ENCODE measurements at places on chromosomes 16 and 17.

DNA sequence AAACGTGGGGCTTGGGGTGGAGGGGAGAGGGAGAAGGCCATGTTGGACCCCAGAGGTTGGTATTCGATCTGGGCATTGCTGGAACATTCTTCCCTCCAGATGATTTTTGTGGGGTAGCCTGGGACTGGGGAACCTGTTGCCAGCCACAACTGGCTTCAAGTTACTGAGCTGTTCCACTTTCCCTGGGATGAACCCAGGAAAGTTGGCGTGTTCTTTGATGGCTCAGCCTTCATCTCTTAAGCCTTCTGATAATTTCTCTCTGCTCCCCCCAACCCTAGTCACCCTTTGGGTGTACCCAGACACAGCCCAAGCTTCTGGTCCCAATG is 2.1 kb downstream of the TBX21 start:
- peak overlapping the region; percentile 99 for H3K27ac ChIP-seq
- H3K4me3 ChIP-seq = peak overlapping the region; percentile 93
- H3K4me1 ChIP-seq = peaks cover 60% of the 10 kb centered on the region
- H3K36me3 ChIP-seq = peaks cover 40% of the 10 kb centered on the region
- no peaks in the 10 kb centered on the region for H3K27me3 ChIP-seq
- DNase-seq = no peak

GRCh38 chr16:50613281-50613963 is 65.2 kb downstream of the NKD1 start:
- H3K27ac ChIP-seq = no peak overlapping the region
- H3K4me1 ChIP-seq = peaks cover 3% of the 10 kb centered on the region
- H3K27me3 ChIP-seq = no peaks in the 10 kb centered on the region
- no peak overlapping the region for H3K4me3 ChIP-seq
- H3K36me3 ChIP-seq = no peaks in the 10 kb centered on the region

DNA sequence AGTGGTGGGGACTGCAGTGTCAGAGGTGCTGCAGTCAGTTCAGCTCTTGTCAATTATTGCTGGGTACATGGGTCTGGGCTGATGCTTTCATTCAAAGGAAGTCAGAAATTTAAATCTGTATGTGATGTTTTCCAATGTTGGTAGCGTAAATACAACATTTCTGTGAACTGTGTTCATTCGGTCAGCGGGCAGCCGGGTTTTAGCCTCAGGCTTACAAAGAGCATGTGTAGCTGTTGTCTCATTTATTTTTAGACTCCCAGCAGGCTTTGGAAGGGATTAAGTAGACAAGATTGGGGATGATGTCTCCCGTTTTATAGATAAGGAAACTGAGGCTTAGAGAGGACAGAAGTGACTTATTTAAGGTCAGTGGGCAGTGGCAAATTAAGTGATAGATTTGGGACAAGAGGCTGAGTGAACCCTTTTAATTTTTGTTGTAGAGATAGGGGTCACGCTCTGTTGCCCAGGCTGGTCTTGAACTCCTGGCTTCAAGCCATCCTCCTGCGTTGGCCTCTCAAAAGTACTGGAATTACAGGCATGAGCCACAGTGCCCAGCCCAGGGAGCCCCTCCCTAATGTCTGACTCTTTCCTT is 8.1 kb downstream of the AQP8 start:
- H3K4me1 ChIP-seq = peaks cover 2% of the 10 kb centered on the region
- no peak overlapping the region for H3K4me3 ChIP-seq
- DNase-seq = no peak
- no peak overlapping the region for H3K27ac ChIP-seq
- H3K36me3 ChIP-seq = no peaks in the 10 kb centered on the region
- no peaks in the 10 kb centered on the region for H3K27me3 ChIP-seq

- no peaks in the 10 kb centered on the region for H3K27me3 ChIP-seq
- no peak overlapping the region for H3K4me3 ChIP-seq
- no peak for DNase-seq
- peaks cover 40% of the 10 kb centered on the region for H3K4me1 ChIP-seq
- peaks cover 12% of the 10 kb centered on the region for H3K36me3 ChIP-seq
Observed at GRCh38 chr17:82876149-82876548, 36.3 kb upstream of the ZNF750 start.

GRCh38 chr16:53209877-53210276 is 155.1 kb downstream of the CHD9 start:
- H3K36me3 ChIP-seq = peaks cover 4% of the 10 kb centered on the region
- peaks cover 13% of the 10 kb centered on the region for H3K4me1 ChIP-seq
- H3K27ac ChIP-seq = no peak overlapping the region
- H3K27me3 ChIP-seq = no peaks in the 10 kb centered on the region
- peak overlapping the region; percentile 65 for H3K4me3 ChIP-seq

DNA sequence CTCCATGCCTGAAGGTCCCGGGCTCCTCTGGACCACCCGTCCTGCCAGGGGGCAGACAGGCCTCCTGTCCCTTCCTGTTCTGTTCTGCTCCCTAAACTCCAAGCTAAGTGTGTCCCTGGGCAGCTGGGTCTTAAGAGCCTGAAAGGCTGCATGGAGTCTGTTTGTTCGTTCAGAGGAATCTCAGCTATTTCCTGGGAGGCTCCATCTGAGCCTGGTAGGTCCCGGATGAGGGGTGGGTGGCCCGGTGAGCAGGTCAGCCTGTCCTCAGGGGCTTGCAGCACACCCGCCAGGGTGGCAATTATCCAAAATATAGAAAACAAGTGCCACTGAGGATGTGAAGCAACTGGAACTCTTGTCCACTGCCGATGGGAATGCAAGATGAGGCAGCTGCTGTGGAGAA is 12.6 kb downstream of the ACTG1 start:
- DNase-seq = no peak
- H3K4me1 ChIP-seq = no peaks in the 10 kb centered on the region
- no peak overlapping the region for H3K27ac ChIP-seq

- H3K27me3 ChIP-seq = no peaks in the 10 kb centered on the region
- H3K4me1 ChIP-seq = no peaks in the 10 kb centered on the region
- no peak for DNase-seq
Observed at GRCh38 chr16:63822818-63823217, 1299.0 kb downstream of the CDH11 start.
